Activated T-cell treated with anti-CD3 and anti-CD28 coated beads, Interleukin-2, amount 50 U/mL, for 24 hours (primary cell): ENCODE measurements at places on chromosomes 7 and 10.

- DNase-seq: no peak
Observed at GRCh38 chr10:45424668-45425404, 50.8 kb downstream of the ALOX5 start.

DNA sequence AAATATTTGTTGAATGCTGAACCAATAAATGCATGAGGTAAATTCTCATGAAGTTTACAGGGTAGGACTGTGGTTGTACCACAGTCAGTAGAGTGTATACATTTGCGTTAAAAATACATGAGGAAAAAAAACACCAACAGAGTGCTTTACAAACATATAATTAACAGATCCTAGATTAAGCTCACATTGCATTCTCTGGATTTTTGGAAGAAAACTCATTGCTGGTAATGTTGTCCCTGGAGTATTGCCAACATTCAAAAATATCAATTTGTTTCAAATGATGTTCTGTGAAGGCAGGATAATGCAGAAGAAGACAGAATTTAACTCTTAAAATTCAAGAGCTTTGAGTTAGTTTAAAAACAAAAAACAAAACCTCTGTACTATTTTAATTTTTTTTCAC lies 95.5 kb downstream of the MBL2 start:
- no peak for DNase-seq

DNA sequence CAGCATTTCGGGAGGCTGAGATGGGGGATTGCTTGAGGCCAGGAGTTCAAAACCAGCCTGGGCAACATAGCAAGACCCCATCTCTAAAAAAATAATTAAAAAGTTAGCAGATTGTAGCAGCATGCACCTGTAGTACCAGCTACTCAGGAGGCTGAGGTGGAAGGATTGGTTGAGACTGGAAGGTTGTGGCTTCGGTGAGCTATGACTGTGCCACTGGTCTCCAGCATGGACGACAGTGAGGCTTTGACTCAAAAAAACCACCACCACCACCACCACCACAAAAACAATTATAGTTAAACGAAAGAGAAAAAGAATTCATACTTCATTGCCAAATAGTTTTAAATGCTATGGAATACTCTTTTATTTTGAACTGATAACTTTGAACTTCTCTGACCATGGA lies 63.4 kb downstream of the VTI1A start:
- DNase-seq: no peak

- no peak for DNase-seq
Observed at GRCh38 chr10:14673189-14673861, 101.4 kb downstream of the FAM107B start.

GRCh38 chr7:7271094-7271874 lies 88.9 kb downstream of the C1GALT1 start:
- DNase-seq: no peak

DNA sequence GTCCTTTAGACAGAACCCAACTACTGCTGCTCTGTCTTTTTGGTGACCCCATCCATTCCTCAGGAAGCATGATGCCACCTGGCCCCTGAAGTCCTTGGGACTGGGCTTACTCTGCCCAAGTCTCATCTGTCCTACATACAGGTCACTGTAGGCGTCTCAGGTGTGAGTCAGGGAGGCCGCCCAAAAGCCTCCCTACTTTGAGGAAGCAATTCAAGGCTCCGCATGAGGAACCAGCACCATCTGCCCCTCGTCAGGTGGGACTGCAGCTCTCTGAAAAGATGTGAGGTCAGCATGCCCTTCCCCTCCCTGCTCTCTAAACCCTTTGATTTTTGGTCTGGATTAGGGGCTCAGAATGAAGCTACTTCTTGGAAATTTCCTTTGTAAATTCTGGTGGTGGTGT lies 354.8 kb downstream of the CXCL12 start:
- DNase-seq: peak; percentile 39

- no peak for DNase-seq
Observed at GRCh38 chr10:4663162-4663992, 162.6 kb upstream of the AKR1E2 start.

DNA sequence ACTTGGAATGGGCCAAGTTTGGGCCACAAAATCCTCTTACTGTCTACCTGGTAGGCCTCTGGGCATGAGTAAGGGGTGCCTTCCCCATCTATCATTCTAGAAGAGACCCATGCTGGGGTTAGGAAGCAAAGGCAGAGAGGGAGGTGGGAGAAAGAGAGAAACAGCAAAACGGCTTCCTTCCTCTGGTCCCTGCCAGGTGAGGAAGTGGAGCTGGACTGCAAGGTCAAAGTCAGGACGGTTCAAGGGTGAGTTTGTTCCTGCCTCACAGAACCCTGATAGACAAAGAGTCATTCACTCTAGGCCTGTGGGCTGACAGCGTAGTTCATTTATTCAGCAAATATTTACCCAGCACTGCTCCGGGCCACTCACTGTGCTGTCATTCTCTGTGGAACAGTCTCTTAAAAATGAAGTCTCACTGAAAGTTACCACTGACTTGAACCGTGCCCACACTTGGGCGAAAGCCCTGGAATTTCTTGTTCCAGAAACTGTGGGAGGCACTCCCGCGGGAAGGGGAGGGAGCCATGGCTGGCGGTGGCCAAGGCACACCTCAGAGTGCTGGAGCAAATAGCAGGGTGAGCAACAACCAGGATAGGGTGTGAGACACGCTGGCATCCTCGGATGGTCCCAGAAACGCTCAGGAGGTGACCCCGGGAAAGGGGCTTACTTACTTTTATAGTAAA lies 26.2 kb upstream of the ECHDC3 start:
- no peak for DNase-seq

DNA sequence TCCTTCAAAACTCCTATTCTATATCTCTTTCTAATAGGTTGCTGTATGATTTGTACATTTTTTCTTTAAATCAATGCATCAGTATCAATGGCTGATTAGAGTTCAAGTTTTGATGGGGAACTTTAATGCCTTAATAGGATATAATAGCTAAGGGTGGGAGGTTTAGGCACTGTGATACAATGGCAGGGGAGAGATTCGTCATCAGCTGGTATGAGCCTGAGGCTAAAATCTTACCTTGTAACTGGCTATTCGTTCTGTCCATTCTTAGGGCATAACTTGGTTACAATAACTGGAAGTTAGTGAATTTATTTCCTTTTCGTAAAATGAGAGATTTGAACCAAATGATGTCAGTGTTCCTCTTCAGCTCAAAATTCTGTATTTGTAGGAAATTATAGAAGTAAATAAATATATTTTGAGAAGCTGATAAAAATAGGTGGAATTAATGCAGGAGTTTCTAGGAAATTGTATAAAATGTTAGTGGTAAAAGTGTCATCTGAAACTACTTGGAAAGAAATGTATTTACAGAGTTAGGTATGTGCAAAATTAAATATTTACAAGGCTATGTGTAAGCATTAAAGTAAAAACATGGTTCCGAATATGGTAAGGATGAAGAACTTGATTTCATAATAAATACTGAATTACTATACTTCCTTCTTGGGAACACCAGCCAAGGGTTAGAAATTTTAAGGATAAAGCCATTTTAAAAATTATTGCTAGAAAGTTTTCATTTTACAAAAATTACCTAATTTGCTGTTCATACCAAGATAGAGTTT lies 27.5 kb upstream of the NAMPT start:
- DNase-seq: no peak

- no peak for DNase-seq
Observed at GRCh38 chr7:135316648-135317313, 83.1 kb downstream of the STRA8 start.

- DNase-seq: no peak
Observed at GRCh38 chr10:125052146-125052545, 108.2 kb downstream of the CTBP2 start.

DNA sequence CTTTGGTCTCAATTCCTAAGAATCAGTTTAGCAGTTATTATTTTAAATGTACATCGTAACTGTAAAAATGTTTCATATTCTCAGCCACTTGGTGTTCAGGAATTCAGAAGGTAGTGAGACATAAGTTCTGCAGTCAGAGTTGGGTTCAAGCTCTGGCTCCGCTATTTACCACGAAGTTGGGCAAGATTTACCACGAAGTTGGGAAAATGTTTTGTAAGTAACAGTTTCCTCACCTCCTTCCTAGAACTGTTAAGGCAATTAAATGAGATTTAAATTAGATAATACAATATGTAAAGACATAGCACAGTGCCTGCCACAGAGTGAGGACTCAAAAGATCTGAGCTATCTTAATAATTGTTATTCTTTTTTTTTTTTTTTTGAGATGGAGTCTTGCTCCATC lies 16.3 kb upstream of the ABLIM1 start:
- DNase-seq: no peak

- DNase-seq: no peak
Observed at GRCh38 chr7:128099204-128099671, 68.0 kb upstream of the LRRC4 start.

GRCh38 chr7:41900532-41900931 lies 197.6 kb upstream of the INHBA start:
- DNase-seq: no peak

- DNase-seq: peak; percentile 42
Observed at GRCh38 chr7:2734751-2735571, 47.0 kb downstream of the AMZ1 start.

- DNase-seq: no peak
Observed at GRCh38 chr10:12097791-12098190, 29.0 kb downstream of the DHTKD1 start.

DNA sequence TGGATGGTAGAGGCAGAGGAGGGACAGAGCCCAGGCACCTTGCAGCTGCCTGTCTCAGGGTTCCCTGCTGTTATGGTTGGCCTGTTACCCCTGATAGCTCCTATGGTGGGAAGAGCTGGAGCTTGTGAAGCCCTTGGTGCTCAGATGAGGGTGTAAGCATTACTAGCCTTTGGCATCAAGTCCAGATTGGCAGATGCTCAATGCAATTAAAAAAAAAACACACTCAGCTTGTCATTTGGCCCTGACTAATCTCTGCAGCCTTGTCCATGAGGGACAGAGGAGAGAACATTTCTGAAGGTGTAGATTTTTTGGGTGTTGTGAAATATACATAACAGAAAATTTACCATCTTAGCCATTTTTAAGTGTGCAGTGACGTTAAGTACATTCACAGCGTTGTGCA lies 86.3 kb downstream of the PLPP4 start:
- no peak for DNase-seq

- DNase-seq: no peak
Observed at GRCh38 chr10:132837905-132838304, 52.0 kb upstream of the NKX6-2 start.

- no peak for DNase-seq
Observed at GRCh38 chr10:97999066-97999922, 31.1 kb downstream of the CRTAC1 start.

DNA sequence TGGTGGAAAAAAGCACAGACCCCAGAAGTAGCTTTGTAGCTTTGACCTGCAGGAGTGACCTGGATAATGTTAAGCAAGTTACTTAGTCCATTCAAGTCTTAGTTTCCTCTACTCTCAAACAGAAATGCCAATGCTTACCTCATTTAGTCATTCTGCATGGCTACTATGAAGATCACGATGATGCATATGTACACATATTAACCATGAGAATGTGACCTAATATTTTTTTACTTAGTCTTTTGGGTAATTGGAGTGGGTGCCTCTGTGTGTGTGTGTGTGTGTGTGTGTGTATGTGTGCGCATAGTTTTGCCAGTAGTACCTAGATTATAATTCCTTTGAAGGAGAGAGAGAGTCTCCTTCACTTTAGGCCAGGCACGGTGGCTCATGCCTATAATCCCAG lies 95.8 kb downstream of the NRP1 start:
- DNase-seq: no peak

GRCh38 chr10:7133278-7133677 lies 277.6 kb downstream of the SFMBT2 start:
- DNase-seq: no peak

DNA sequence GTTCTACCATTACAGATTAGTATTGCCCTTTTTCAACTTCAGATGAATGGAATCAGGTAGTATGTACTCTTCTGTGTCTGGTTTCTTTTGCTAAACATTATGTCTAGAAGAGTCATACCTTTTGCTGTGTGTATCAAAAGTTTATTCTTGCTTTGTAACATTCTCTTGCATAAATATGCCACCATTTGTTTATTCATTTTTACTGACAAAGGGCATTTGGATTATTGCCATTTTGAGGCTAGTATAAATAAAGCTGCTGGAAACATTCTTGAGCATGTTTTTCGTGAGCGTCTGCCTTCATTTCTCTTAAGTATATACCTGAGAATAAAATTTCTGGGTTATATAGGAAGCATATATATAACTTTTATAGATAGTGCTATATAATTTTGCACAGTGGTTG lies 121.7 kb upstream of the CSTF2T start:
- DNase-seq: no peak

DNA sequence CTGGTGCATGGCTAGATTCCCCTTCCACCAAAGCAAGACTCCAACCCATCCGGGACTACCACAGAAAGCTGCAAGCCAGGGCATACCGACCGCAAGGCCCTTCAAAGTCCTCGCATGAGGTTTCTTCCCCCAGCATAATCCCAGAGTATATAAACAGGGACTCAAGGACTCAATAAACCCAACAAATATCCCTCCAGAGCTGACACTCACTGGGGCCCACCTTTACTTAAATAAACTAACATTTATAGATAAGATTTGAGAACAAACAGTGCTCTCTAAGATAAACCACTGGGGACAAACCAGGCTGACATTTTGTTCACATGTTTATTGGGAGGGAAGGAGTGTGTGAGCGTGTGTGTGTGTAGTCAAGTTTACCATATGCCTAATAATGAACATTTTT lies 138.2 kb downstream of the ADAM12 start:
- no peak for DNase-seq

DNA sequence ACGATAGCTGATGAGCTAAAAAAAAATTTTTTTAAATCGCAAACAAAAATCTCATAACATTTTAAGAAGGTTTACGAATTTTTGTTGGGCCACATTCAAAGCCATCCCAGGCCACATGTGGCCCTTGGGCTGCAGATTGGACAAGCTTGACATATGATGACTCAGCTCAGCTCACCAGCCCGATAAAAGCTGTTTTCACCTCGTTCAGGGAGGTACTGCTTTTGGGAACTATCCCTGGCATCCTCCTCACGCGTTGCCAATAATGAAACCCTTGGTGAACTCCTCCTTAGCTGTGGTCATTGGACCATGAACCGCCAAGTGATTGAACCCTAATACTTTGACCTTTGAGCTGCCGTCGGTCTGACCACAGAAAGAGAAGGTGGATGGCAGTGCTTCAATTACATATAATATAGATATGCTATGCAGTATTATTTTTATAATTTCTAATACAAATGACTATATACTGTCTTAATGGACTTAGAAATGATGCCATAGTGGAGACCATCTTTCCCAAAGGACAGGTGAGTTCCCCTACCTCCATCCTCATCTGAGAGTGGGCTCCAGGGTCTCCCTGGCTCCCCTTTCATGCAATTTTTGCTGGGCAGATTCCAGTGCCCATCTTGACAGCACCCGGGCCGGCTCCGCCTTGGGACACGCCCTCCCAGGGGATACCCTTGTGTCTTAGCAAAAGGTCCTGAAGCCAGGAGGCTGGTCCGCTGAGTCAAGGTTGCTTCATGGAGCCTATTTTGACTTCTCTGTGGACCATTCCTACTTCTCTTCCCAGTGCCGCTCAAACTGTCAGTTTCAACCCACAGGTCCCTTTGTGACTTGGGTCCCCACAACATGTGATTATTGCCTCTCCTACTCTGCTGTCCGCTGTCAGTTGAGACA lies 707.2 kb downstream of the PARD3 start:
- DNase-seq: no peak

GRCh38 chr10:131424836-131425491 lies 113.4 kb upstream of the TCERG1L start:
- no peak for DNase-seq

GRCh38 chr7:36945612-36946400 lies 221.5 kb upstream of the AOAH start:
- DNase-seq: no peak
